ENCODE measurements at places on chromosomes 2 and 18.

DNA sequence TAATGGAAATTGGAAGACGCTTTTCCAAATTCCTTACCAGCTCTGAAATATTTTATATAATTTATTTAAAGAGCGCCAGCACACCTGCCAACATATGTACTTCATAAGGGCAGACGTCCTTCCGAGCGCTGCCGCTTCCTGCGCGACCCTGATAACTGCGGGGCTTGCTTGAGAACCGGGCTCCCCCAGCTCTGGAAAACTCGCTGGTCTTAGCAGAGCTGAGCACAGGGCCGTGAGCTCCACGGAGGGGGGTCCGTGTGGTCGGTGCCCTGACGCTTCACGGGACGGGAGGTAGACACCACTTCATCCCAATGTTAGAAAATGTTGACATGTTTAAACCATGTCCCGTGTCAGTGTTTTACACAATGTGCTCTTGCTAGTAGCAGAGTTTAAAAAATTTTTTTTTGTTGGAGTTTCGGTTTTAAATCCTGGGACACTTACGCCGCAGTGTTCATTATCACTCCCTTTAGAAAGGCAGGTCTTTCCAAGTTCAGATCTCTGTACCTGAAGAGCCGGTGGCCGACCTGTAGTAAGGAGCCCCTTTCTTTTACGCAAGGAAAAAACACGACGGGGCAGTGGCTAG, 1.6 kb downstream of the NFATC1 start:
- DNase-seq, result no peak

DNA sequence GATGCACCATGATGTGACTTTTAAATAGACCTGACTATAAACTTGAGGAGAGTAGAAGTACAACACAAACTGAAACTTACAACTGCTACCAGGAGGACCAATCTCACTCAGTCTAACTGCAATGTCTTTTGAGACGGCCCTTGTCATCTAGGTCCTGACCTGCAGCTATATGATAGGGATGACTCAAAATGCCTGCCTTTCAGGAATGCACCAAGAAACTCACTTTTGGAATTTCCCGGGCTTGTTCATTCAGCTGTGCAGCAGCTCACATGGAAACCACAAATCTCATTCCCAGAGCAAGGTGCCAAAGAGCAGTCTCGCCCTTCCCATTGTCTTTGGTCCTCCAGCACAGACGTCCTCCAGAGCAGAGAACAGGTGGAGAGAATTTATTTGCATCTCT, 113.7 kb downstream of the SPOPL start:
- no peak for DNase-seq

- DNase-seq, result peak; percentile 54
These were observed at the start of gene SPDYA for GRCh38 chr2:28810384-28811285. SPDYA (plus strand) TSS chr2:28810834; CDS start chr2:28816015, 5,181 bp downstream.

GRCh38 chr2:67846370-67847070, 216.3 kb downstream of the C1D start:
- no peak for DNase-seq

- DNase-seq, result no peak
These were observed 958 bp upstream of the ALLC start for GRCh38 chr2:3656762-3657721.

DNA sequence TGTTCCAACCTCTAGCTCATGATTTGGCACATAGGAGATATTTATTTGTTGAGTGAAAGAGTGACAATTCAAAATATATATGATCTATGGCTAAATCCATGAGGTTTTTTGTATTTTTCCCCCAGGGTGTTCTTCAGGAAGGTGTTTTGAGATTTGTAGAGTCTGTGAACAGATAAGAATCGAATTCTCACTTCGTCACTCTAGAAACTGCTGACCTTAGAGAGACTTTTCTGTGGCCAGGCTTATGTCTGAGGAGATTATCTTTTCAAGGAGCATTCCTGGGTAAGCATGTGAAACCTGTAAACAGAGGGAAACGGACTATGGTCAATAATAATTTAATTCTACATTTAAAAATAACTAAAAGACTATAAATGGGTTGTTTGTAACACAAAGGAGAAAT, 849 bp upstream of the ITGB6 start:
- DNase-seq, result no peak

- DNase-seq, result no peak
These were observed 80.6 kb downstream of the NBAS start for GRCh38 chr2:15480552-15480951.

DNA sequence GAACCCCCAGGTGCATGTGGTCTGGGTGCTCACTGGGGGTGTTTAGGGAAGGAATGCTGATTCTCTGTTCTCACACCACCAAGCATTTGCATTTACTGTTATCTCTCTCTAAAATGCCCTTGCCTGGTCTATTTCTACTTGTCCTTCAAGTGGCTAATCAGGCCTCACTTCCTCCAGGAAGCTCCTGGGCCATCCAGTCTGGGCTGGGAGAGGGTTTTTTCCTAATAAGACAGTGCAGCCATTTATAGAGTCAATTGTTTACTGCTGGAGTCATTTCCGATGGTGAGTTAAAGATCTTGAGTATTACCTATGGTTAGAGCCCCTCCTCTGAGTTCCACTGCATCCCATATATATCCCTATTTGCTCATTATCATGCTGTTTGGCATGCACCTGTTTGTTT, 25.2 kb upstream of the ITGA6 start:
- DNase-seq, result no peak

- DNase-seq, result no peak
These were observed at the start of gene ERFE for GRCh38 chr2:238158509-238159070. ERFE (plus strand) TSS chr2:238158970; CDS start chr2:238159008, 38 bp downstream.

DNA sequence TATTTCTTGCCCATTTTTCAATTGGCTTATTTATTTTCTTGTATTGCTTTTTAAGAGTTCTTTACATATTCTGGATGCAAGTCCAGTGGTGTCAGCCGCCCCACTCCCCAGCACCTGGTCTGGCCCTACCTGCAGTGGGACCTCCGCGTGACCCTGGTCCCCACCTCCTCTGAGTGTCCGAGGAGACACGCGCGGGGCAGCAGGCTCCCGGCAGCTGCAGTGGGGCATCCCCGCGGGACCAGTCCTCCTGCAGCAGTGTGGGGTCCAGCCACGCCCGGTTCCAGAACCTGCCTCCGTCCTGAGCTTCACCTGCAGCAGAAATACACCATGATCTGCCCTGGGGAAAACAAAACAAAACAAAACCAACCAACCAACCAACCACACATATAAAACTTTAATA, 48.9 kb upstream of the IL1R1 start:
- no peak for DNase-seq

- no peak for DNase-seq
These were observed 378.4 kb downstream of the CDH7 start for GRCh38 chr18:66129248-66129647.

- DNase-seq, result no peak
These were observed 104.7 kb upstream of the MYO3B start for GRCh38 chr2:170073288-170073687.

DNA sequence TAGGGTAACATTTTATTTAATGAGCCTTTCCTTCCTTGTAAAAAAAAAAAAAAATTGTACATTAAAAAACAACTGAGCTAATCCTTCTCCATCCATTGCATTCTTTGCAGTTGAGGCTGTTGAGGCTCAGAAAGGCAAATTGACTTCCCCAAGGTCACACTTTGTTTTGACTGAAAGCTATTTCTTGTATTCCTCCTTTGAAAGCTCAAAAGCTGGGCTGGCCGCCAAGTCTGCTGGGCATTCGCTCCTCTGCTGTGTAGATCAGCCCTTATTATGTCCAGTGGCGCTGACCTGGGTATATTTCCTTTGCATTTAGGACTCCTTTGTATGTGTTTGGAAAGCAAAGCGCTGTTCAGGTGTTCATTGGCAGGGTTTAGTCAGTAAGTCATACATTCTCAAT, 44.0 kb downstream of the SGPP2 start:
- no peak for DNase-seq

- DNase-seq, result no peak
These were observed 286.5 kb upstream of the MGAT5 start for GRCh38 chr2:133967326-133967725.

DNA sequence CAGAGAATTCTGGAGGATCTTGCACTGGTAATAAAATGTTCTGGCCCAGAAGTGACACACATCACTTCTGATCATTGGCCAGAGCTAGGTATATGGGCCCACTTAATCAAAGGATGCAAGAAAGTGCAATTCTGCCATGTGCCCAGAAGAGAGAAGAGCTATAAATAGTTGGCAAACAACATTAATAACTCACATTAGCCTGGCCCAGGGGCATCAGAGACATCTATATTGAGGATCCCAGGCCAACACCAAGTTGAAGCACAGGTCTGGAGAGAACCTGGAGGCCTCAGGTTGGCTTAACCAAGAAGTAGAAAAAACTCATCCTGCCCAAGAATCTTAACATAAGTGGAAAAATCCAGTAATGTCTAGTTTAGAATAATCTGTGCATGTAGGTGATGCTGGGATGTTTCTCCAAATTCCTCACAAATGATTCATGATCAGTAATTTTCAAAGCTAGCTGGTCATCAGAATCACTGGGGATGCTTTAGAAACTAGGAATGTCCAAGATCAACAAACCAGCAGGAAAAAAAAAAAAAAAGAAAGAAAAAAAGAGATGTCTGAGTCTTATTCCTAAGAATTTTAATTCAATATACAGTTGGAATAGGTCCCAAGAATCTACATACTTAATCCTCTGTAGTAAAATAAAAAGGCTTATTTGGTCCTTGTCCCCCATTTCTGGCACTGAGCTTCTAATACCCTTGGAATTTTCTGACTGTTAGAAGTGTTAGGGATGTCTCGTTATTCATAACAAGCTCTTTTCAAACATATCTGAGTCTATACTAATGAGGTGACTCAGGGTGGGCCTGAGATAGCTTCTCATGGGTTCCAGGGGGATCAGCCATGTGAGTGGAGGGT, 35.0 kb upstream of the EVA1A start:
- DNase-seq, result no peak

- no peak for DNase-seq
These were observed 64.5 kb downstream of the ITGB1BP1 start for GRCh38 chr2:9358846-9359245.

DNA sequence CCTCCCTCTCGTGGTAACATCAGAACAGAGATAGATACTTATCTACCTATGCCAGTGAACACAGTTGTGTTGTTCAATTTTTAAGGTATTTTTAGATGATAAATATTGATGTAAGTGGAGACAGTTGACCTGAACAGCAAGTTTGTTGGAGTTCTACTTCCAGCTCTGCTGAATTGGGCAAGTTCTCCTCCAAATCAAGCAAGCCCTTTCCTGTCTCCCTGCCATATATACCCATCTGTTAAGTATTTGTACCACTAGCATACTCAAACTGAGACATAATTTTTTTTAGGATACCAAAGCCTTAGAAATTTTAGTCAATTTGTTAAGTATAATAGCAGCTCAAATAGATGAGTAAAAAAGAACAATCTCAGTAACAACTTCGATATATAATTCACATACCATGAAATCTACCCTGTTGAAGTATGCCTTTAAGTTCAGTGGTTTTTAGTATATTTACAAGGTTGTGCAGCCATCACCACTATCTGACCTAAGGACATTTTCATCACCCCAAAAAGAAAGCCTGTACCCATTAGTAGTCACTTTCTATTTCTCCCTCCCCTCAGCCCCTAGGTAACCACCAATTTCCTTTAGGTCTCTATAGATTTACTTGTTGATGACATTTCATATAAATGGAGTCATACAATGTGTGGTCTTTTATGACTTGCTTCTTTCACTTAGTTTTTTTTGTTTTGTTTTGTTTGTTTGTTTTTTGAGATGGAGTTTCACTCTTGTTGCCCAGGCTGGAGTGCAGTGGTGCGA, 61.8 kb downstream of the COX7A2L start:
- DNase-seq, result no peak

DNA sequence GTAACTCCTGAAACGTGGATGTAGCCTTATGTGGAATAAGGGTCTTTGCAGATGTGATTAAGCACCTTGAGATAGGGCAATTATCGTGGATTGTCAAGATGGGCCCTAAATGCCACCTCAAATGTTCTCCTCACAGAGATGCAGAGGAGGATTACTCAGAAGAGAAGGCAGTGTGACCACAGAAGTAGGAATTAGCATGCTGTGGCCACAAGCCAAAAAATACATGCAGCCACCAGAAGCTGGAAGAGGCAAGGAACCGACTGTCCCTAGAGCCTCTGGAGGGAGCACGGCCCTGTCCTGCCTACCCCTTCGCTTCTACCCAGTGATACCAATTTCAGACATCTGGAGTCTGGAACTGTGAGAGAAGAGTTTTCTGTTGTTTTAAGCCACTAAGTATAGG, 47.3 kb upstream of the MGAT5 start:
- no peak for DNase-seq

DNA sequence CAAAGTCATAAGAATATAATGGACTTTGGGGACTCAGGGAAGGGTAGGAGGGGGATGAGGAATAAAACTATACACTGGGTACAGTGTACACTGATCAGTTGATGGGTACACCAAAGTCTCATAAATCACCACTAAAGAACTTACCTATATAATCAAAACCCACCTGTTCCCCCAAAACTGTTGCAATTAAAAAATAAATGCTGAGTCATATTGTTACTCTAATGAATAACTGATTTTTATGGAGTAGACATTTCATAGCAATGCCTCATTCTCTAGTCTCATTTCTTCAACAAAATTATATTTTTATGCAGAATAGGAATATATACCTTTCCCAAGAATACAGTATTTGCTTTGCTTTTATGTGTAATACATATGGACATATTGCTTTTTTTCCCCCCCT, 181.2 kb downstream of the ST6GAL2 start:
- DNase-seq, result no peak

GRCh38 chr2:127275789-127276188, 18.2 kb downstream of the ERCC3 start:
- DNase-seq, result no peak

DNA sequence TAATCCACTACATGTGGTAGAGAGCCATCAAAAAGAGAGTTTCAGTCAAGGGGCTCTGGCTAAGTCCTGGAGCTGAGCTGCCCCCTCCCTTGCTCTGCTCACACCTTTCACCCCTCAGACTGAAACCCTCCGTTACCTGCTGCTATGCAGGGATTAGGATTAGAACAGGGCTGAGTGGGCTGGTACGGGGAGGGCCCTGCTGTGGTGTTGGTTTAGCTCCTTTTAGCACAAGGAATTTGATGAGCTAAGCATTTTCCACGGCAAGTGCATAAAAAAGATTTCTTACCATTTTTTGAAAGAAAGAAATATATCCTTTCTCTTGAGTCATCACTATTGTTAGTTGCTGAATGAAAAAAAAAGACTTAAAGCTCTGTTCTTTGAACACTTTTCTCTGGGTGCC, 46.3 kb downstream of the TCF7L1 start:
- no peak for DNase-seq

GRCh38 chr2:181954538-181954883, 31.1 kb upstream of the PPP1R1C start:
- DNase-seq, result no peak

Measured in activated CD4-positive, CD25-positive, alpha-beta regulatory T cell treated with anti-CD3 and anti-CD28 coated beads, Interleukin-2, amount 50 U/mL, for 16 hours (primary cell).